Stimulated activated CD8-positive, alpha-beta memory T cell treated with anti-CD3 and anti-CD28 coated beads, Interleukin-4, amount 100 ng/mL, for 4 hours (primary cell): ENCODE measurements at places on chromosomes 5 and 9.

- no peak for DNase-seq
Observed at GRCh38 chr5:131316822-131317221, 53.0 kb downstream of the CDC42SE2 start.

DNA sequence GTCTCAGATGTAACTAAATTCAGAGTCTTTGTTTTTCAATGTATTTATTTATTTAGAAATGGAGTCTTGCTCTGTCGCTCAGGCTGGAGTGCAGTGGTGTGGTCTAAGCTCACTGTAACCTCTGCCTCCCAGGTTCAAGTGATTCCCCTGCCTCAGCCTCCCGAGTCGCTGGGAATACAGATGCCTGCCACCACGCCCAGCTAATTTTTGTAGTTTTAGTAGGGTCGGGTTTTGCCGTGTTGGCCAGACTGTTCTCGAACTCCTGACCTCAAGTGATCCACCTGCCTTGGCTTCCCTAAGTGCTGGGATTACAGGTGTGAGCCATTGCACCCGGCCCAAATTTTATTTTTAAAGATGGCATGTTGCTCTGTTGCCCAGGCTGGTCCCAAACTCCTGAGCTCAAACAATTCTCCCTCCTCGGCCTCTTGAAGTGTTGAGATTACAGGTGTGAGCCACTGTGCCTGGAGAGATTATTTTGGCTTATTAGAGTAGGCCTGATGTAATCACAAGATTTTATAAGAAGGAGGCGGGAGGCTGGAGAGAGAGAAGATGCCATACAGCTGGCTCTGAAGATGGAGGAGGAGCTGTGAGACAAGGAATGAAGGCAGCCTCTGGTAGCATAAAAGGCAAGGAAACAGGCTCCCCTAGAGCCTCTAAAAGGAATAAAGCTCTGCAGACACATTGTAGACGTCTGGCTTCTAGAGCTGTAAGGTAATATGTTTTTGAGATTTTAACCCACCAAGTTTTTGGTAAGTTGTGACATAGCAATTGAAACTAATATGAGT, 12.9 kb upstream of the KLF9 start:
- no peak for DNase-seq

- no peak for DNase-seq
Observed at GRCh38 chr5:164179406-164179805, 674.0 kb downstream of the MAT2B start.

DNA sequence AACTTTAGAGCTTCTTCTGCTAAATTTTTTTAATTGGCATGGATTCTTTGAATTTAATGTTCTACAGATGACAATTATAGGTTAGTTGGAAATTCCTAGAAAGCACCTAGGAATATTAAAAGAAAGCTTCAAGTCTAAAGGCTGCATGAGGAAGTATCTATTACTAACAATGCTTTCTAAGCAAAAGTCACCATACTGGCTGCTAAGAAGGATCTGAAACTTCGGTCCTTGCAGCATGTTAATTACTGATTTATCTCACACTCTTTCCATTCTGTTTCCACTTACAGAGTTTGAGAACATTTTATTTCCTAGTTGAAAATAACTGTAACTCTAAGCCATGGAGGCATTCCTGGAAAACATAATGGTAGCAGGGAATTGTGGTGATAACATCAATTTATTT, 8.4 kb downstream of the SEMA6A start:
- DNase-seq: no peak

DNA sequence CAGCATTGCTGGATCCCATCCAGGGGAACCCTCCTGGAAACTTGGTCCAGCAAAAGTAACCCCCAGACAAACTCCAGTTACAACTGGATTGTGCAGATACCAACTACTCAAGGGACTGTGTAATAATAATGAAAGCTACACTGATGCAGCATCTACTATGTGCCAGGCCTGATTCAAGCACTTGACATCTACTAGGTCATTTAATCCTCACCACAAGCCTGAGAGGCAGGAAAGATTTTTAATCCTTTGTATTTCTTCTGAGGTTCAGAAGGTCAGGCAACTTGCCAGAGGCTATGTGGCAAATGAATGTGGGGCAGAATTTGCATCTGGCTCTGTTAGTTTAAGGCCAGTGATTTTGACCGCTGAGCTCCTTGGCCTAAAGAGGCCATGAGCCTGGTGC, 29.5 kb upstream of the FOXI1 start:
- DNase-seq: no peak

GRCh38 chr5:177557041-177557647, 2.8 kb upstream of the FAM193B start:
- no peak for DNase-seq

DNA sequence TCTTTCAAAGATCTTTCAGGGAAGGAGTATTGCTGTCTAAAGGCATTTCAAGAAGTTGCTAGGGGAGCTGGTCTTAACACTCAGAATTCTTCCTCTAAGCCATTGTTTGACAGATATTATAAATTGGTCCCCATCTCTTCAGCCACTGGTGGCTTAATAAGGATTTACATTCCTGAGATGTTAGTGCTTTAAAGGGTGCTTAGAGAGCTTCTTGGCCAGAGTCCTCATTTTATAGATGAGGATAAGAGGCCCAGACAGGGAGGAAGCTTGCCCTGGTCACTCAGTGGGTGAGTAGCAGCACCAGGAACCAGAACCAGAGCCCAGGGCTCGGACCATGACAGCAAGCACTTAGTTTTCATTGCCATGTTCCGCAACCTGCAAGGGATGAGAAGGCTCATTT, 53.2 kb downstream of the GALNT10 start:
- no peak for DNase-seq

- no peak for DNase-seq
Observed at GRCh38 chr5:95923918-95924544, 37.6 kb downstream of the ELL2 start.
